ENCODE measurements at places on chromosomes 7 and 10. TPM values are rescaled to one million over a fixed set of nuclear protein-coding genes. Genes with fewer than 3 reads are reported as not detected.

SFRP4 gene
- 0.24 TPM for total RNA-seq

ATOH7 gene
- total RNA-seq: not detected

PNLIPRP1 gene
- not detected for total RNA-seq

CCNJ gene
- 2.5 TPM for total RNA-seq

FAM25G gene
- total RNA-seq: not detected

NUDT13 gene
- total RNA-seq: 5.3 TPM

INA gene
- total RNA-seq: not detected

HOXA1 gene
- total RNA-seq: not detected

Data from gastrocnemius medialis (tissue), 4 donors.